Fibroblast of skin of left biceps (primary cell): ENCODE measurements at places on chromosomes 1 and 21.

- DNase-seq: no peak
Observed at GRCh38 chr1:109527098-109527811, 12.4 kb upstream of the GPR61 start.

DNA sequence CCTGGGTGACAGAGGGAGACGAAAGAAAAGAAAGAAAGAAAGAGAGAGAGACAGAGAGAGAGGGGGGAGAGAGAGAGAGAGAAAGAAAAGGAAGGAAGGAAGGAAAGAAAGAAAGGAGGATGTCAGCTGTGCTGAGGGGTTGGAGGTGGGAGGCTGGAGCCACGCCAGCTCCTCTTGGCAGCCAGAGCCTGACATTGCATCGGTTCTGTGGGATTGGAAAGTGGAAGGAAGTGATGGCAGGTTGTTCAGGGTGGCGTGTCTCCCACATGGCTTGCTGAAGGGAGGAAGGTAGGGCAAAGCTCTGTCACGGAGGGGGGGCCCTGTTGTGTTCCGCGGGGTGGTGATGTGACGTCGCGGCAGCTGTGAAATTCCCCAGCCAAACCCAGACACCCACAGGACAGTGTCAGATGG lies 30.7 kb downstream of the EIF2D start:
- DNase-seq: no peak

DNA sequence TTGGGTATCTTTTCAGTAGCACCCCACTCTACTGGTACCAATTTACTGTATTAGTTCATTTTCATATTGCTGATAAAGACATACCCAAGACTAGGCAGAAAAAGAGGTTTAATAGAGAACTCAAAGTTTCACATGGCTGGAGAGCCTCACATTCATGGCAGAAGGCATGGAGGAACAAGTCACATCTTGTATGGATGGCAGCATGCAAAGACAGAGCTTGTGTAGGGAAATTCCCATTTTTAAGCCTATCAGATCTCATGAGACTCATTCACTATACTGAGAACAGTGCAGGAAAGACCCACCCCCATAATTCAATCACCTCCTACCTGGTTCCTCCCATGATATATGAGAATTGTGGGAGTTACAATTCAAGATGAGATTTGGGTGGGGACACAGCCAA lies 878.6 kb upstream of the ADGRL4 start:
- DNase-seq: no peak

DNA sequence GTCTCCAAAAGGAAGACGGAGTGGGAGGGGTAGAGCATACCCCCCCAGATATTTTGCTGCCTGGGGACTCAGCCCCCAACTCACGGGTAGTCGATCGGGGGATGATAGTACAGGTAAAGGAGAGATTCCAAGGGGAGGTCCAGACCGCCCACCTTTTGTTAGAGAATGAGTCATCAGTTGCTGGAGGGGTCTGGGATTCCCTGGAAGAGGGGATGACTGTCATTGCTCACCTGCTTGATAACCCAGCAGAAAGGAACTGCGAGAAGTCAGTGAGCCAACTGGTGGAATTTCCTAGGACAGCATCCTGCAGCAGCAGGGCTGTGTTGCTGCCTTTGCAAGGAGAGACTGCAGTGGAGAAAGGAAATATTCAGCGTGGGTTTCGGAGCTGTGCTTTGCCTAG lies 64.4 kb downstream of the MACF1 start:
- DNase-seq: no peak

GRCh38 chr21:15241997-15242736 lies 177.4 kb upstream of the NRIP1 start:
- DNase-seq: no peak

DNA sequence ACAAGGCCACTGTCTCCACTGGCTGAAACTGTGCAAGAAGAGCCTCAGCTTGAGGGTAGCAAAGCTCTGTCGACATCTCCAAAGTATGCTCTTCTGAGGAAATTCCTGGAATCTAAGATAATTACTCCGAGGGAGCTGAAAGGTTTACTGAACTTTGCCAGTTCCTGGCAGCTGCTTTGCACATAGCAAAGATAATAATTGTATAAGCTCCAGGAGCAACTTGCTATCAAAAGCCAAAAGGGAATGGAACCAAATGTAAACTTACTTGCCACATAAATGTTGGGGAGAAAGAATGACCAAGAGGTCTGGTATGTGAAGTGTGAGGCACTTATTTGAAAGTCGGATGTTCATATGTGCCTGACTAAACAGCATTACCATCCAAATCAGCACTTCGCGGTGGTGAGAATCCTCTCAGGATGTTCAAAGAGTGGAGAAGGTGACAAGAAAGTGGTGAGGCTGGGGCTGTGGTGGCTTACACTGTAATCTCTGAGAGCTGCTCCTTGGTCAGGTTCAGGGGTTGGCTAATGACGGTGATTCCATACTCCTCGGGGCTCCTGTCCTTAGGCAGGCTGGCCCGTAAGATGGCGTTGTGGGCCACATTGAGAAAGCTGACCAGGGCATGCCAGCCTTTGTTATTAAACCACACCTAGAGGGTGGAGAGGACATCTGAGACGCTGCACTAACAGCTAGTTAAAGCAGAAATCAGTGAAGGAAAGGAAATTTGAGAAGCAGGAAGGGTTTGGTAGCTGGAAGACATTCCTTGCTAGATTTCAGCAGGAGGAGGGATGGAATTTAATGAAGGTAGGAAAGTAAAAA lies 100.0 kb downstream of the ABCA4 start:
- peak; percentile 94 for DNase-seq

DNA sequence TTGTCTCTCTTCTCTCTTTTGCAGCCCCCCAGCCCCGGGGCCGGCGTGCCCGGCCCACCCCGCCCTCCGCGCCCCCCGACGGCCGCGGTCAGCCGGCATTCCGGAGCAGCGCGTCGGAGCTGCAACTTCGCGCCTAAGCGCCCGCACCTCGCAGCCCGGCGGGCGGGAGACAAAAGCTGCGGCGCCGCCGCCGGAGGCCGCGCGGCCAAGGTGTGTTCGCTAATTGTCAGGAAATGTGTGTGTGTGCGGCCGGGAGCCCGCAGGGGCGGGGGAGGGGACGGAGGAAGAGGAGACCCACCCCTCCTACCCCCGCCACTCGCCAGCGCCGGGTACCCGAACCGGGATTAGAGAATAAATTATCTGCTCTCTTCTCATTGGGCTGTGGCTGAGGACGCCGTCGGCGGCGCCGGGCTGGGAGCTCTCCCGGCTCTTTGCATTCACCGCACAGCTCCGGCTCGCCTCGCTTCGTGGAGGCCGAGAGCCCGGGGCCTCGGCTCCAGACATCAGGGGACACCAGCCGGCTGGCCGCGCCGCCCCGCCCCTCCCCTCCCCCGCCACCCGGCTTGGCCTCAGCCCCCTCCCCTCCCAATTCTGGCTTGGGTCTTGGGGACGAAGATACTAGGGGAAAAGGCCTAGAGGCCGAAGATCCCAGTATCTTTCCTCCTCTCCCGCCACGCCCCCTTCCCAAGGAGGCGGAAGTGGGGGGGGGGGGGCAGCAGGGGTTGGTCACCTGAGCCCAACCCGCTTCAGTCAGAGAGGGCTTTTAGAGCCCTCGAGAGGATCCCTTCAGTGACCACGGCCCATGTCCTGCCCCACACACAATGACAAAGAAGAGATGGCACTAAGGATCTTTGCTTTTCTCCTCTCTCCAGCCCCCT lies 1.3 kb upstream of the BLACAT1 start:
- DNase-seq: no peak

- no peak for DNase-seq
Observed at GRCh38 chr1:3869751-3870301, 12.6 kb downstream of the DFFB start.

GRCh38 chr1:29640428-29640785 lies 404.1 kb downstream of the PTPRU start:
- DNase-seq: no peak

DNA sequence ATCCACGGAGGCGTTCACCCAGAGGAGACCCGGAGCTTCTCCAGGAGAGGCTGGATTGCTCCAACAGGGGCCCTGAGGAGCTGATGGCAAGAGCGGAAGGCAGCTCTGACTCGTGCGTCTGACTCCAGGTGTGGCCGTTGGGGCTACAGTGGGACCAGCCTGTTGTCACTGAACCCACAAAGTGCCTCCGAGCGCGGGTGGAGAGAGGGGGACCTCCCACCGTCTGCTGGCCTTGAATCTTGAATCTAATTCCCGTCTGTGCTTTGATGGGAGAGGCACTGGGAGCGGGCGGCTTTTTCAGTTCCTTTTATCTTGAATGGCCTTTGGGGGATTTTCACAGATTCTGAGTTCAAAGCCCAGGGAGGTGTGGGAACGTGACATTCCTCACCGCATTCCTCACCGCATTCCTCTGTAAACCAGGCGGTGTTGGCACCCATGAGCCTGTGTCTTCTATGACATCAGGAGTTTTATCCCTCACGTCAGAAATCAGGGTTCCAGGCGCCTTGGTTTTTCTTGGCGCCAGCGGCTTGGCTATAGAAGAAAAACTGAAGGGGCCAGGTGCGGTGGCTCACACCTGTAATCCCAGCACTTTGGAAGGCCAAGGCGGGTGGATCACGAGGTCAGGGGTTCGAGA lies 39.2 kb upstream of the COL18A1 start:
- no peak for DNase-seq

- DNase-seq: peak; percentile 20
Observed at GRCh38 chr1:83689921-83690868, 308.7 kb downstream of the TTLL7 start.

DNA sequence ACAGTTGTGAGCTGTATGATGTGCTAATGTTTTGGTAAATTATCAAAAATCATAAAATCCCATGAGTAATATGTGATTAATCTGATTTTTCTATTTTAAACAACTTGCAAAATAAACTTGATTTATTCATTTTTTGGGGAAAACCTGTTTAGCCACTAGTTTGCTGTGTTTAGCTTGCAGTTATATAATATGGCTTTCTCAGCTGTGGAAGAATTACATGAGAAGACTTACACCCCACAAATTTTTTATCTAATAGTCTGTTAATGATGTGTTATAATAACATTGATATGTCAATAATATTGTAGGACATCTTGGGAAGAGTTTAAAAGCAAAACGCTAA lies 2.4 kb upstream of the ERRFI1 start:
- DNase-seq: no peak

- no peak for DNase-seq
Observed at GRCh38 chr1:3249631-3250501, 180.9 kb downstream of the PRDM16 start.

DNA sequence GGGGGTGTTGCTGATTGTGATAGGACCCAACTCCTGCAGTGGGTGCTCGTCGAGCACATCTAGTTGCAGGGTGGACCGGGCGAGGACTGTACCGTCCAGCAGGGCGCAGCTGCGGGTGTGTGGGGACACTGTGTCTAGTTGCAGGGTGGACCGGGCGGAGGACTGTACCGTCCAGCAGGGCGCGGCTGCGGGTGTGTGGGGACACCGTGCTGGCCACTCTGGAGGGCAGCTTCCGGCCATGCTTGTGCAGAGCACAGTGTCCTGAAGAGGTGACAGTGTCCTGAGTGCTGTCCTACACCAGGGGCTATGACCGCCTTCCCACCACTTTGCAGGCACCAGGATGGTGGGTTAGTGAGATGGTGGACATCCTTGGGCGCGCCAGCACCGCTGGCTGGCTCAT lies 4.6 kb upstream of the TRPM2 start:
- no peak for DNase-seq

DNA sequence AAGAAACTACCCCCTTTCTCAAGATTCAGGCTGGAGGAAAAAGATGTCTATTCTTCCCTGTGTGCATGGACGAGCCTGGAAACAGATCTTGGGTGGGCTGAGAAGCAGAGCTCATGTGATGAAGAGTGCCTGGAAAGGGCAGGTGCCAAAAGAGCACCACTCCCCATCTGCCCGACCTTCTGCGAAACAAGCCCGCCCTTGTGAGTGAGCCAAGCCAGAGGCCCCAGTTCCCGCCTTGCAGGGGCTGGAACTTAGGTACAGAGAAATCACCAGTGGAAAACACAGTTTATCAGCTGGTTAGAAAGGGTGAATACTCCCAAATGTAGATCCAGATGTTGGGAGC lies 26.7 kb upstream of the A3GALT2 start:
- DNase-seq: no peak

- DNase-seq: no peak
Observed at GRCh38 chr1:172352435-172352834, 68.0 kb upstream of the C1orf105 start.

- DNase-seq: no peak
Observed at GRCh38 chr1:230189341-230189740, 122.3 kb downstream of the GALNT2 start.
